Skeletal muscle cell (primary cell): ENCODE measurements at places on chromosomes 13 and 19.

GRCh38 chr19:58578012-58578925 lies 5.1 kb upstream of the MZF1 start:
- DNase-seq = no peak

GRCh38 chr19:48997972-48998371 lies 4.3 kb downstream of the RUVBL2 start:
- no peak for DNase-seq

- no peak for DNase-seq
Measured at GRCh38 chr13:20815464-20815863, 41.7 kb upstream of the EEF1AKMT1 start.

DNA sequence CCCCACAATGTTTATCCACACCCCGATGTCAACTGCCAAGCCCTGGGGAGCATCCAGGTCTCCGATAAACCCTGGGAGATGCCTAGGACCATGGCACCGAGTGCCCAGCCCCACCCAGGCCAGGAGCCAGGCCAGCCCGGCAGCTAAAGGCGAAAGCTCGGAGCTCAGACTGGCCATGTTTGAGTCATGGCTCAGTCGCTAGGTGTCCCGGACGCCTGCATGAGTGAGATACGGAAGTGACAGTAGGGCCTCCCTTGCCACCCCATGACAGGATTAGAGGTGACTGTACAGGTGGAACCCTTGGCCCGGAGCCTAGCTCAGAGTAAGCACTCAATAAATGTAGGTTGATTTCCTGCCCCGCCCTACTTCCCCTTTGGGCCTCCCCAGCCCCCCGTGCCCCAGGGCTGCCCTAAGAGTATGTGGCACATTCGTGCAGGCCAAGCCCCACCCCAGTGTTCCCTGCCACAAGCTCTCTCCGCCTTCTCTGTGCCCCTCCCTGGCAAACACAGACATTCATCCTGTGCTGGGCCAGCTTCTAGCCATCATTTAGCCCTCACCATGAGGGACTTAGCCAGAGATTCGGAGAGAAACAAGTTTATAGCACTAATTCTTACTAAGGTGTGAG lies 5.8 kb upstream of the TPM4 start:
- no peak for DNase-seq

- no peak for DNase-seq
Measured at GRCh38 chr13:21233086-21233485, 56.6 kb downstream of the MRPL57 start.

GRCh38 chr13:59477011-59477410 lies 686.7 kb downstream of the DIAPH3 start:
- DNase-seq = no peak

DNA sequence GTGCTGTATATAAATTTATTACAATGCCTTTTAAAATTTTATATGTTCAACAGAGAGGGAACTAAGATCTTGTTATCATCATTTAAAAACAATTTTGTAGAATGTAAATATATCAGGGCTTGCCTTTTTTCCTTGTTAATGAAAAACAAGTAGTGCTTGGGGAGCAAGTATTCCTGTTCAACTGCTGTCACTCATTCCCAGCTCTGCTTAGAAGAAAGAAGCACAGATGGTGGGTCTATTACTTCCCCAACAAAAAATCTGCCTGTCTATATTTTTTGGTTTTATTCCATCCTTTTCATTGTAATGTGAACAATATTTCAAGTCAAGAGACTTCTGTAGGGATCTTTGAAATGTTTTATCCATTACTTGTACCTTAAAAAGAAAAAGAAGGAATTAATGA lies 503.9 kb downstream of the GPC5 start:
- DNase-seq = no peak

DNA sequence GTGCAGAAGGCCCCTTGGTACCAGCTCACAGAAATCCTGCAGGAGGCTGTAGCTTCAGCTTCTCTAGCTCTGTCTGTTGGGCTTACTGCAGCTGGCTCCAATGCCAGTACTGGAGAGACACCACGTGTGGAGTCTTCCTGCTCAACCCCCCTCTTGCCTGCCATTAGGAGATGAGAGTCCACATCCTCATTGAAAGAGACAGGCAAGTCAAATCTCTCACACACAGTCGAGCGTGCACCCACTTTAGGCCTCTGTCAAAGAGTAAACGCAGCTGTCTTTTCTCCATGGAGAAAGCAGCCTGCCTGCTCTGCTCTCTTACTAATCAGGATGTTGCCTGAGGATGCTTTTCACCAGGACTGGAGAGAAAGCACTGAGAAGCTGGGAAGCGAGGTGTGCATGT lies 523.0 kb upstream of the NBEA start:
- no peak for DNase-seq

GRCh38 chr19:2478278-2478755 lies 2.4 kb downstream of the GADD45B start:
- no peak for DNase-seq

DNA sequence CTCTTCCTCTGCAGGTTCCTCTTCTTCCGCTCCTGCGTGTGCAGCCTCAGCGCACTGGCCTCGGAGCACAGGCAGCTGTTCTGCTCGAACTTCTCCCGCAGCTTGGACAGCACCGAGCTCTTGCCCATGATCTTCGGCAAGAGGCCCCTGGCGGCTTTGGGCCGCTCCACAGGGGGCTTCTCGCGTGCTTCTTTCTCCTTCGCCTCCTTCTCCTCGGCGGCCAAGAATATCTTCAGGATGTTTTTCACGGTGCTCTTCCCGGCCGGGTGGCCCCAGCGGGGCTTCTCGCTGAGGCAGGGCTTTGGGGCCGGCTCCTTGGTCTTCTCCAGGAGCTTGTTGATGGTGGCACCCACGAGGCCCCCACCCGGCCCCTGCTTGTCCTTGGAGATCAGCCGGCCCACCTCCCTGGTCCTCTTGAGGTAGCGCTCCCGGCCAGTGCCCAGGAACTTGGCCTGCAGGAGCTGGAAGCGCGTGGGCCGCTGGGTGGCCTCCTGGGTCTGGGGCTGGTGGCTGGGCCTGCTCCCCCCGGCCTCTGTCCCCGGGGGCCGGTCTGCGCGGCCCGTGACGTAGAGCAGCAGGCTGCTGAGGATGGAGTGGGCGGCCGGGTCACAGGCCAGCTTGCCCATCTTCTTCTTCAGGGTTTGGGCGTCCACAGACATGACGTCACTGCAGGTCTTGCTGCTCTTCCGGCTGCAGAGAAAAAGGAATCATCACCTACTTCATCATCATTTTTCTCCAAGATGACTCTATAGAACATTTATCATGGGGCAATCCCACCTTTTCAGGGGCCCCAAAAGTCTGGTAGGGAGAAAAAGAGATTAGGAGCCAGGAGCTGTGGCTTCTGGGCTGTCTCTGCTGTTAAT lies 43.8 kb upstream of the GRTP1 start:
- no peak for DNase-seq

- no peak for DNase-seq
Measured at GRCh38 chr13:33379608-33380007, 94.1 kb upstream of the STARD13 start.

DNA sequence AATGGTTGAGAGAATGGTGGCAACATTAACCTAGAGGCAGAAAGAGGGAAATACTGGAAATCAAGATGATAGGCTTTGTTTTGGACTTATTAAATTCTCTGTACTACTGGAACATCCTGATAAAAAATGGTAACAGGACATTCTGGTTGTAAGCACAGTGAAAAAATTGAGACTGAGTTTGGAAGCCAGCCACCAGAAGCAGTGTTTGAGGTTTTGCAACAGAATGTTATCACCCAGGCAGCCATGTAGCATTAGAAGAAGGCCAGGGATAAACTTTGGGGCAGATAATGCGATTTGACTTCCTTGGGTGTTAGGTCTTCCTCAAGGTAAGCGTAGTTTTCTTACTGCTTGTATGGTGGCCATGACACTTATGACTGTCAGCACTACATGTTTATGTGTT lies 307.4 kb downstream of the ATP8A2 start:
- DNase-seq = no peak

DNA sequence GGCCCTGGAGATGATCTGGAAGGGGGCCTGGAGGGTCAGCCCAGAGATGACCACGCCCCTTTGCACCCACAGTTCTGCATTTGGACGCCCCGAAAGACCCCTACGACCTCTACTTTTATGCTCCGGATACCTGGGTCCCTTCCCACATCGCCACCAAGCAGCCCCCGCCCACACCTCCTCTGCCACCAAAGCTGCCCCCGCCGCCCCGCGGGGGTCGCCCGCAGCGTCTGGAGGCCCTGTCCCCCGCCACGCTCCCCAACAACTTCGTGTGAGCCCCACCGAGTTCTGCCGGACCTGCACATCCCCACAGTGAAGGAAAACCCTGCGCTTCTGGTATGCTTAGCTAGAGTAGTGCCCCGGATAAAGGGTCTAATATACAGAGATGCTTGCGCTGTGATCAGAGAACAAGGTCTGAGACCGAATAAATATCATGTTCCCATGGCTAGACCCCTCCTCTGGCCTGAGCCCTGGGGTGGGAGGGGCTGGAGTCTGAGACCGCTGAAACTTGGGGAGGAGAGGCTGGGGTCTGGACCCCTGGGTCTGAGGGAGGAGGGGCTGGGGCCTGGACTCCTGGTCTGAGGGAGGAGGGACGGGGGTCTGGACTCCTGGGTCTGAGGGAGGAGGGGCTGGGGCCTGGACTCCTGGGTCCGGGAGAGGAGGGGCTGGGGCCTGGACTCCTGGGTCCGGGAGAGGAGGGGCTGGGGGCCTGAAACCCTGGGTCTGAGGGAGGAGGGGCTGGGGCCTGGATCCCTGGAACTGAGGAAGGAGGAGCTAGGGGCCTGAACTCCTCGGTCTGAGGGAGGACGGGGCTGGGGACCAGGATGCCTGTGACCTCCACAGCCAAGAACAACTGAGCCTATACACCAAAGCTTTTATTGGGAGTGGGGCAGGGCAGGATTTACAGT lies 3.6 kb downstream of the GFY start:
- DNase-seq = no peak

GRCh38 chr19:39236527-39236926 lies 8.3 kb downstream of the IFNL3 start:
- DNase-seq = no peak
